ENCODE measurements at places on chromosomes 7 and 10.

- no peak for DNase-seq
Measured at GRCh38 chr7:63071920-63072319, 926.7 kb upstream of the ZNF722 start.

GRCh38 chr10:29481906-29482440 lies 152.8 kb downstream of the SVIL start:
- no peak for DNase-seq

GRCh38 chr7:137836541-137836940 lies 10.2 kb downstream of the DGKI start:
- no peak for DNase-seq

- no peak for DNase-seq
Measured at GRCh38 chr10:32357056-32357735, 10.2 kb upstream of the EPC1 start.

GRCh38 chr10:110274072-110274627 lies 30.6 kb downstream of the SMNDC1 start:
- DNase-seq, result no peak

GRCh38 chr7:128029405-128029995 lies 1.7 kb downstream of the LRRC4 start:
- no peak for DNase-seq

DNA sequence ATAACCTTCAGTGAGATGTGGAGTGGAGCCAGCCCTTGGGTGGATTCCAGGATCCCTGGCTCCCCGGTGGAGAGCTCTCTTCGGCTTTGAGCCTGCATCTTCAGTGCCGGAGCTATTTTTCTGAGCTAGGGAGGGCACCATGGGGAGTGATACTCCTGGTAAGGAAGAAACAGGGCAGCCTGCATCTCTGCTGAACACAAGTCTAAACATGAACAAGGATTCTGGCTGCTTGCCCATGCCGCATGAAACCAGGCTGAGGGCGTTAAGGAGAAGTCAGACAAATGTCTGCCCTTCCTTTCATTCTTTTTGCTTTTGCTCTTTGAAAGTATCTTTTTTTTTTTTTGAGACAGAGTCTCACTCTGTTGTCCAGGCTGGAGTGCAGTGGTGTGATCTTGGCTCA lies 60.4 kb downstream of the EVX1 start:
- no peak for DNase-seq

GRCh38 chr10:53314876-53315275 lies 542.3 kb upstream of the MBL2 start:
- no peak for DNase-seq

DNA sequence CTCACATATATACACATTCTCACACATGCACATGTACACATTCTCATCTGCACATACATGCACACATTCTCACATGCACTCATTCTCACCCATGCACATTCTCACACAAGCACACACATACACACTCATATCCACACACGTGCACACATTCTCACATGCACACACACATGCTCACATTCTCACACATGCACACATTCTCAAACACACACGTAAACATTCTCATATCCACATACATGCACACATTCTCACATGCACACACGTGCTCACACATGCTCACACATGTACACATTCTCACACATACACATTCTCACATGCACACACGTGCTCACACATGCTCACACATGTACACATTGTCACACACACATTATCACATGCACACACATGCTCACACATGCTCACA lies 260.6 kb downstream of the PTPRN2 start:
- no peak for DNase-seq

- DNase-seq, result no peak
Measured at GRCh38 chr7:94414980-94415379, 20.3 kb downstream of the COL1A2 start.

DNA sequence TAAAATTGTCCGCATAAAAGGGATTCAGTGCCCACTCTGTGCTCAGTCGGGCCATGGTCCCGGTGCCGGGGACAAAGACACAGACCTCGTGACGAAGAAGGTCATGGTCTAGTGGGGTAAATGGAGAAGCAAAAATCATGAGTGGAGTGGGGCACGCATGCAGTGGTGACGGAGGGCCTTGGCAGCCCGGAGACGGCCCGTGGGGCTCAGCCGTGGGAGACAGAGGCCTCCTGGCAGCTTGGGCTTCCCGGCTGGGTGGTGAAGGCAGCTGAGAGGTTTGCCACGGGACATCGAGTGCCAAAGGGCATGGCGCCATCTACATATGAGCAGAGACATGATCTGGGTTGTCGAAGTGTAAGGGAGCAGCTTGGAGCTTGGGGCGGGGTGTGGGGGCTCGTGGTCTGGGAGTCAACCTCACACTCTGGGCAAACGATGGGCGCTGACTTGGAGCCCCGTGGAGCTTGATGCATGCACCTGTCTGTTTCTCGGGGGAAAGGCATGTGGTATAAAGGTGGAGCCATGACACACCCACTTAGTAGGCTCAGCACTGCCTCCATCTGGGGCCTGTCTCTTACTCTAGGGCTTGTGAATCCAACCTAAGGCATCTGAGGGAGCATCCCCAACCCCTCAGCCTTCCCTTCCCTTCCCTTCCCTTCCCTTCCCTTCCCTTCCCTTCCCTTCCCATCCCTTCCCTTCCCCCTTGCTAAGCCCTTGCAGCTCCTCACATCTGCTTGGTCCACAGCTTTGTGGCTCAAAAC lies 151.0 kb upstream of the INSYN2A start:
- no peak for DNase-seq

- no peak for DNase-seq
Measured at GRCh38 chr7:97145068-97145467, 27.6 kb downstream of the SDHAF3 start.

GRCh38 chr7:97342512-97342911 lies 225.0 kb downstream of the SDHAF3 start:
- no peak for DNase-seq

- DNase-seq, result no peak
Measured at GRCh38 chr10:53864846-53865245, 936.2 kb downstream of the PCDH15 start.

DNA sequence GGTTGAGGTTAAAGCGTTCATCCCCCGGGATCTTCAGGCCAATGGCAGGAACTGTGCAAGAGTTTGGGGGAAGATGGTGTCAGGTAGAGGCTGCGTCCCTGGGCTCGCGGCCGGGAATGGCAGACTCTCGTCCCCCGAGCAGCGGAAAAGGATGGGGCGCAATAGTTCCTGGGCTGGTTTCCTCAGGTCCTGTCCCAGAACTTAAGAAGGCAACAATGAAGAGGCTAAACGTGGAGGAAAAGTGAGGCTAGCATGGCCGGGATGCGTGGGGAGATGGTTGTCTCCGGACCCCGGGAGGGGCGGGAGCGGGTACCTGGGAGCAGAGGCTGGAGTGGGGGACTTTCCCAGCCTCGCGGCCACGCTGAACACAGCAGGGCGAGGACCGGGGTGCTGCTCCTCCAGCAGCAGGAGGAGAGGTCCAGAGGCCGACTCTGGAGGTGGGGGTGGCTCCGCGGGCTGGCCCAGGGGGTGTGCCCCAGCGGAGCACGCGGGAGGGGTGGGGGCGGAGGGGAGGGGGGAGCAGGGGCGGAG lies 882 bp downstream of the IRF5 start:
- no peak for DNase-seq

DNA sequence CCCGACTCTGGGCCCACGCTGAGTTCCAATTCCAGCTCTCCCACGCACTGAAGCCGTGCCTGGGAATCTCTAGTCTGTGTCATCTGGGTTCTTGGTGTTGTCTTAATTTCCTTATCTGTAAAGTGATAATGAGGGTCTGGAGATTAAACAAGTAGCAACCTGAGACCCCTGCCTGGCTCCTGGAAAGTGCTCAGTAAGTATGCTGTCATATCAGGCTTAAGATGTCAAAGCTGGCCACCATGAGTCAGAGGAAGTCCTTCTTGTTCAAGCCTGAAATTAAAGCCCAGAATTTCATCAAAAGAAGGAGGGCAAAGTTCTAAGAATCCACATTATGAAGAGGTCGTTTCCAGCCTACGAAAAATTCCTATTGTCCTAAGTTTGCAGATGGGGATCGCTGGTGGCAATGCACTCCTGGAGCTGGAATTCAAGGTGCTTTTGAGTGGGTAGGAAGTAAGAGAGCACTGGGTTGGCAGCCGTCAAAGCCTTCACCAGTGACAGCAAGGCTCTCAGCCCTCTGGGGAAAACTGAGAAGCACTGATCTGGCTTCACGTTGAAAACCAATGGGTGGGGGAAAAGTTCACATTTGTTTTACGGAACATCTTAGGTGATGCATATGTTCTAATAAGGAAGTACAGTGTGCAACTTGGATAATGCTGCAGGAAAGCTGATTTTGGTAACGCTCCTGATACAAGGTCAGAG lies 50.3 kb upstream of the NCAPG2 start:
- no peak for DNase-seq

DNA sequence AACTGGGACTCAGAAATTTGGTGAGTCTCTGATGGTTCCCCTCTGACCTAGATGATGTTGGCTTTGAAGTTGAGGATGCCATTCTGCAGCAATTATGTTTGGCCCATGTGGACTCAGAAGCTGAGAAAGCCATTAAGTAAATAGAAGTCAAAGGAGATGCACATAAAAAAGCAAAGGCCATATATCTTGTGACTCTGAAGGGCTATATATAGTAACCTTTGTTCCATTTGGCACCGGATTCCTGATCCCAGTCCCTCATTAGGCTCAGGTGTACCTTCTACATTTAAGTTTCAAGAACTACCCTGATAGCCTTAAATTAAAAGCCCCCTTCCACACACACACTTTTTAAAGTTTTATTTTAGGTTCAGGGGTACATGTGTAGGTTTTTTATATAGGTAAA lies 50.0 kb upstream of the PDK4 start:
- DNase-seq, result no peak

DNA sequence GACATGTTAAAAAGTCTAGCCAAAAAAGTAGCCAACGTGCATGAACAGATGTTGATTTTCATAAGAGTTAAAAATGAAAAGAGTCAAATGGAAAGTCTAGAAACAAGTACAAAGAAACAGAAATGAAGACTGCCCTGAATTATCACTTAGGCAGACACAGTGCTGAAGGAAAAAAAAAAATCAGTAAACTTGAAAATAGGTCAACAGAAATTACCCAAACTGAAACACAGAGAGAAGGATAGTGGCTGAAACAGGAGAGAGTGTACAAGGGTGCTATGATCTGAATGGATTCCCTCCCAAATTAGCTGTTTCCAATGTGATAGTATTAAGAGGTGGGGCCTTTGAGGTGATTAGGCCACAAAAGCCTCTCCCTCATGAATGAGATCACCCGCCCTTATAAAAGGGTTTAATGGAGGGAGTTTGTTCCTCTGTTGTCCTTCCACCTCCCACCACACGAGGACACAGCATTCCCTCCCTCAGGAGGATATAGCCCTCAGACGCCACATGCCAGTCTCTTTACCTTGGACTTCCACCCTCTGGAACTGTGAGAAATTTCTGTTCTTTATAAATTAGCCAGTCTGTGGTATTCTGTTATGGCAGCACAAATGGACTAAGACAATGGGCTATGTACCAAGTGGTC lies 249.7 kb downstream of the AHR start:
- no peak for DNase-seq

DNA sequence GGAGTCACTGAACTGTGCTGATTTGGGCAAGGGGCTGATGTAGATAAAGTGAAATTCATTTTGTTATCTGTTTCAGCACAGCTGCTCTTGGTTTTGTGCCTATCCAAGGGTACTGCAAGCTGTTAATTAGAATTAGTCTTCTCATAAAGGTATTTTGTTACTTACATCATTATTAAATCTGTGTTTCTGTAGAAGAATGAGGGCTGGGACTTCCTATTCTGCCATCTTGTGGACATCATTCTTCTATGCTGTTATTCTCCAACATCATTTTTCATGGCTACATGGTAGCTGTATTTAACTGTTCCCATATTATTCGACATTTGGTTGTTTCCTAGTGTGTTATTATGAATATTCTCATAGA lies 76.2 kb upstream of the CCDC71L start:
- DNase-seq, result no peak

- no peak for DNase-seq
Measured at GRCh38 chr10:59358576-59358975, 3.8 kb downstream of the FAM13C start.

- DNase-seq, result no peak
Measured at GRCh38 chr10:103580430-103580829, 86.9 kb downstream of the NEURL1 start.

- DNase-seq, result no peak
Measured at GRCh38 chr10:102613286-102613685, 31.0 kb upstream of the TRIM8 start.

DNA sequence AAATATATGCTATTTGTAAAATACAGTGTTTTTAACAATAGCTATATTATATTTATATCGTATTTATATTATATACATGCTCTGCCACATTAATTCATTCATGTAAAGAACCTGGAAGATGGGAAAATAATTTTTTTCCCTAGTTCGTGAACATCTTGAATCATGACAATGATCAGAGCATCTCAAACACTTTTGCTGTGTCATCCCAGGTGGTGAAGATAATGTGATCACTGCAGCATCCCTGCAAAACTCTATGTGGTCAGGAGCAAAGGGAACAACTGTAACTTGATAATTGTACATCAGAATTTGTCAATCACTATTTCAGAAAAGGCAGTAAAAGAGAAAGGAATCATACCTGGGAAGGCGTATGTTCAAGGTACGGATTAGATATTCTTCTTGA lies 39.3 kb downstream of the RAPGEF5 start:
- DNase-seq, result no peak

DNA sequence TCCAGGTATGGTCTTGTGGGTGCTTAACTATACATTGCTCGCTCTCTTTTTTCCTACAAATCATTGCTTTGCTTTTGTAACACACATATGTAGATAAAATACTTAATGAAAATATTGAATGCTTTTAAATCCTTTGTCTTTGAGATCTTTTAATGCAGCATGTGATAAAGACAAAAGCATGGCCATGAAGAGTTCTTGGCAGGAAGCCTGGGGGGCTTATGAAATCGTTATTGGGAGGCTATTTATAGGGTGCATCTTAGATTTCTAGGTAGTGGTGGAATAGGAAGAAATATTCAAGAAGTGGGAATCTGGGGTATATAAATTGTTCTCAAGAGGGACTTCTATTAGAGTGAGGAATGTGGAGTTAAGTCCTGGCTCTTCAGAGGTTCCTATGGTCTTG lies 21.9 kb downstream of the UBE2D1 start:
- DNase-seq, result no peak

DNA sequence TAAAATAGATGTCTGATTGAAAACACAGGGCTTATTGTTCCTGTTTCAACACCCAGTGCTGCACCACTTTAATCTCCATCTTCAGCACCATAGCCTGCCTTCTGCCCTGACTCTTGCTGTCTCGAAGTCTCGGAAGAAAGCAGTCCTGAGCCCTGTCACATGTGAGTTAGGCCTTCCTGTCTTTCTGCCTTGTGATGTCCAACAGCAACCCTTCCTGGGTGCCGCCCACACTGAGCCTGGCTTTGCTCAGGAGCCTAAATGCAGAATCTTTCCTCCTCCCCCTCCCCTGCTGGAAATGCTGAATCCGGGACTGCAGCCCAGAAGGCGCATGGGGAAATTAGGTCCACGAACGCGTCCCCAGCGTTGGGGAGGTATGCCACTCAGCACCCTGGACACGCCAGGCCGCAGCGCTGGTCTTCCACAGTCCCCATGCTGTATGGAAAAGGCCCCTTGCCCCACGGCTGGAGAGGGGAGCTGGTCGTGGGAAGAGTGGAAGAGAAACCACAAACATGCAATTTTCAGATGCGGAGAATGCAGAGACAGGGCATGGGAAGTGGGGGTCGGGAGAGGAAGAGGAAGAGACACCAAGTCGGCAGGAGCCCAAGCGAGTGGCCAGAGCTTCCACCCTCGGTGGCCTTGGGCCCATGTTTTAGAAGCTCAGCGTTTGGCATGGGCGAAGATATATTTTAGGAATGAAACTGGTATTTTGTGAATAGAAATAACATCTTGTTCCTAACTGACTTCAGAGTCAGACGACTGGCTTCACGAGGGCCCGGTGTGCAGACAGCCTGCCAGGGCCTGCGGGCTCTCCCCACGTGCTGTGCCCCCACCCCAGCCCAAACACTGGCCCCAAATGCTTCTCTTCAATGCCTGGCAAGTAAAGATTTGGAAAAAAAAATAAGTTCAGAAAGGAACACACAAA lies 656.1 kb upstream of the FOXK1 start:
- no peak for DNase-seq
